ENCODE measurements at places on chromosomes 2 and 18.

DNA sequence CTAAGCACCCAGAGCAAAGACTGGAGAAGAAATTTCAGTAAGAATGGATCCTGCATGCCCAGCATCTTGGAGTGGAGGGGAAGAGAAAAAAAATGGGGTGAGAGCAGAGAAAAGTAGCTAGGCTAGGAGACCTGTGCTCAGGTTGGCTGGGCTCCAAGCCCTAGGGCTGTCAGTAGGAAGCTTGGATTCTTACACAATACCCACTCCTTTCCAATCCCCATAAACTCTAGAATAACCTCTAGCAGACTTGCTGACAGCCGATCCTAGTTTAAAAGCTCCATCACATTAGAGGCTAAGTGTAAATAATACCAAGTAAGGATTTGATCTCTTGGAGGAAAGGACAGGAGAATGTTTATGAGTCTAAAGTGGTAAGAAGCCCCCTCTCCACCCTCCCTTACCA, 46.2 kb upstream of the NABP1 start:
- DNase-seq, result no peak

DNA sequence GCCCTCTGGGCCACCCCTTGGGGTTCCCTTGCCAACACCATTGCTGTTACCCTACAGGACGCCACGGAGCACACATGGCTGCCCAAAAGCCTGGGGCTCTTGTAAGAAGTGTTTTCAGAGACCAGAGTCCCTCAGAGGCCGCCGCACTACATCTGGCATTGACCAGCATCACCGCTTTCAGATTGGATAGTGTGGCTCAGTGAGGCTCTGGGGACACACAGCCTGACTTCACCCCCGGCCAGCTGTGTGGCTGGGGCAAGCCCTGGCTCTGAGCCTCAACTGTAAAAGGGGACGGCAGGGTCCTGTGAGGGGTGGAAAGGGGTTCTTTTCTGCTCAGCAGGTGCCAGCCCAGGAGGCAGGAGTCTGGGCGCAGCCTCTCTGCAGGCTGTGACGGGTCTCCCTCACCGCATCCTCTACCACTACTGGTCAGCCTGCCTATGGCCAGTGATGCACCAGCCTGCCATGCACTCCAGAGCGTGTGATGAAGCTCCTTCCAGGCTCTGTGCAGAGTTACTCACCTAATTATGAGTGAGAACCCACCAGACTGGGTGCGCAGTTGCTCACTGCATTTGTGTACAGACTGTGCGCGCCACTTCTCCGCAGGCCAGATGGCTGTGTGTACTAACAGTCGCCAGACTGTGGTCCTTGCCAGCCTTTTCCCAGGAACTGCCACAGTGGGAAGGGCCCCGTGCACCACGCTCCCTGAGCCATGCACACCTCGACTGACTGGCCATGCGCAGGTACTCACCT, 10.7 kb upstream of the OTOF start:
- no peak for DNase-seq

GRCh38 chr2:217751192-217751591, 251.6 kb downstream of the TNS1 start:
- DNase-seq, result no peak

- no peak for DNase-seq
Measured at GRCh38 chr2:86330001-86330400, 7.4 kb downstream of the REEP1 start.

GRCh38 chr18:41268271-41268670, 686.8 kb upstream of the PIK3C3 start:
- no peak for DNase-seq

DNA sequence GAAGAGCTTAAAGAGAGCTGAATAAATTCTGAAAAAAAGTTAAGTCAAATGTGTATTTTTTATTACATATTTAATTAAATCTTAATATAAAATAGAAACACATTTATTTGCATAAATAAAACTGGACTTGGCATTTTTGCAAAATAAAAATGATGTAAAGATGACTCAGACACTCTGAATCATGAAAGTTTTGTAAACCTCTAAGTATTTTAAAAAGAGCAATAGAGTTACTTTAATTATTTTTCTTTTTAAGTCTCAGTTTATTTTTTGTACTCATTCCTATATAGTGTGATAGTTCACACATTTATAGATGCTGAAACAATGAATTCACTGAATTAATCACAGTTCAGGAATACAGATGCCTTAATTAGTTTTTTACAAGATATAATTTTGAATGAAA, 109.9 kb upstream of the DTNA start:
- DNase-seq, result no peak

DNA sequence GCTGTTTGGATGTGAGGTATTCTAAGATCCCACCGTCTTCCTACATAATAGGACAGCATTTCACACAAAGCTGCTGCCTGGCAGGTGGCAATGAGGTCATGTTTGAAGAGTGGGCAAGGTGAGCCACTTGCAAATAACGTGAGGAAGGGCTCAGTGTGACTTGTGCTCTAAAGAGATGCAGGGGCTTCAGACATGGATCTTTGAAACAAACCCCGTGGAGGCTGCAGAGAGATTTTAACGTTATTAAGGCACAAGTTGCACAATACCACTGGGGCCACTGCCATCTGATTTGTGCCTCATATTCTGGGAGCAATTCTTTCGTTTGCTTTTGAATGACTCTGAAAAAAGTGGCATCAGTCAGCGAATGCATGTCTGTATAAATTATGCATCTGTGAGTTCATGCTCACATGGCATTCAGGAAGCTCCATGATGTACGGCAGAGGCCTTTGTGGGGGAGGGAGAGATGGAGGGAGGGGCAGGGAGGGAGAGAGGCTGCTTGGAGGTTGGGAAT, 362.0 kb downstream of the SOX11 start:
- DNase-seq, result no peak

DNA sequence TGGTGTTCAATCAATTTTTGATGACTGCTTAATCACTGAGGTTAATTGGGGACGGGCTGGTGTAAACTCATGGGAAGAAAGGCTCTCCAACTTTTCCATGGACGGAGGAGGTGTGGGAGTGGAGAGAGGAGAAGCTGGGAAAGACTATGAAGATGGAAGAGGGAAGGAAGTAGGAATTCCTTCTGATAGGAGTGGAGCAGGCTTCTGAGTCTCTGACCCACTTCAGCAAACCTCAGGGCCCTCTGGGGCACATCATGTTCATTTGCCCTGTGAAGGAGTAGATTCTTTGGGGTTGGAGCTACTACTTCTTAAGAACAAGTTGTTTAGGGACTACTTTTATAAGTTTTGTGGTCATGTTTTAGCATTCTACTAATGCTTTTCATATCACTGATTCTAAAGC, 87.0 kb upstream of the MAP4K3 start:
- no peak for DNase-seq

DNA sequence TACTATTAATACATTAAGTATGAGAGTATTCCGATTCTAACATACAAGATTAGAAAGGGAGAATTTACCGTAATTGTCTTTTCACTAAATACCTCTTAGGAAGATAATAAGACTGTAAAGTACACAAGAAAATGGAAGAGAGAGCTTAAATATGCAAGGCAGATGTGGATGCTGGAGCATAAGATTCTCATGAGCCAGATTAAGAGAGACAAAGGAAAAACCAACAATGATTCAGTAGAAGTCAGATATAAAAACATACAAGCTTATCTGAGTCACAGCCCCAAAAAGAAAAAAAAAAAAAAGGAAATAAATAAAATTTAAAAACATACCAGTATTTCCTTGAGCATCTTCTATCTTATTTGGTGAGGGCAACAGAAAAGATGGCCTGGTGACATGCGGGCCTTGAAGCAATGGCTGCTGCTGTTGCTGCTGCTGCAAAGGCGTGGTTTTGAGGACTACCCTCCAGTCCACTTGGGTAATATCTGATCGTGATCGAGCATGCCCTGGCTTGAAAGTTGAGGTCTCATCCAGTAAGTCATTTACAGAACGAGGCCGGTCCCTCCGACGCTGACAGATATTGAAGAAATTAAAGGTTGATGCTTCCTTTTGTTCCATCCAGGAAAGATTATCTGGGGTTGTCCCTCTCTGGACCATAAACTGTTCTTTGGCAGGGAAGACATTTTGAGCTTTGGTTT, 24.5 kb downstream of the PLEKHM3 start:
- no peak for DNase-seq

- DNase-seq, result no peak
Measured at GRCh38 chr2:67182884-67183283, 214.2 kb upstream of the ETAA1 start.

DNA sequence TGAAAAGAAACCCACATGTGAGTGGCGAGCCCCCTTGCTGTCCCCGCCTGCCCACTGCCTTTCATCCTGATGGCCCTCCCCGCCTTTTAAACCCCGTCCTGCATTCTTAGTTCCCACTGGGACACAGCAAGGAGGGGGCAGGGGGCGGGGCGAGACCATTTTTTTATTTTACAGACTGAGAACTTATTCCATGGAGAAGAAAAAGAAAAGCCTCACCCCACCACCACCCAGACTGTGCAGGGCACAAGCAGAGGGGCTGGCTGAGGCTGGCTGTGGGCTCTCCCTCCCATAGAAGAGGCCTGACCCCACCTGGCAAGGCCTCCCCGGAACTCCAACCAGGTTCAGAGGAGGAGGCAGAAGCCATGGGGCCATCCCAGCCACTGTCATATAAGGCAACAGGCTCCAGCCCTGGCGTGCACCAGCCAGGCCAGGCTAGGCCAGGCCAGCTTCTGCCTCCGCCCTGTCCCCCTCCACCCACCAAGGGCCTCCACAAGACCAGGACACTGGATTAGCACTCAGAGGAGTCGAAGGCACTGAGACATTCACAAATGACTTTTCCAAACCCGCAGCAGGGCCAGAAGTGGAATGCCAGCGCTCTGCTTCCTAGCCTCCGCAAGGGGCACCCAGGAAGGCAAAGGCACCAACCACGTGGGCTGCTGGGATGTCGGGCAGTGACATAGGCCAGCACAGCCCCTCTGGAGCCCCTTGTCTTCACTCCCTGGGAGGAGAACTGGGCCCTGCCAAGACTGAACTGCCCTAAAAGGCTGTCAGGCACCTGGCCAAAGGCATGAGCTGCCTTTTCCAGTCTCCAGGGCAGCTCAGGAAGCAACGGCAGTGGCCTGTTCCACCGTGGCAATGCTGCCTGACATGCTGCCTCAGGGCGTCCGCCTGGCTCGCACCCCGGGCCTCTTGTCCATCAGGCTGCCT, 37.5 kb upstream of the SEMA4C start:
- no peak for DNase-seq

DNA sequence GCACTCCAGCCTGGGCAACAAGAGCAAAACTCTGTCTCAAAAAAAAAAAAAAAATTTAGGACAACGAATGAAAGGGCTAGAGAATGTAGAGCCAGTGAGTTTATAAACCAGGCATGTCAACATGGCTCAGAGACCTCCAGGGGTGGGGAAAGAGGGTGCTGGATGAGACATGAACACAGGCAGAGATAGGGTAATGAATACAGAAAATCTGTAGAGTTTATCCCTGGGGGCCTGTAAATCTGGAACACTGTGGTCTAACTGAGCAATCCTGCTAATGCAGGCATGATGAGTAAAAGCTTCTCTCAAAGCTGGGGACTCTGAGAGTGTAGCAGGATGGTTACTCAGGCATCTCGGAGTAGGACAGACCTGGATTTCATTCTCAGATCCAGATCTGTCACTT, 59.2 kb upstream of the IGFBP2 start:
- no peak for DNase-seq

DNA sequence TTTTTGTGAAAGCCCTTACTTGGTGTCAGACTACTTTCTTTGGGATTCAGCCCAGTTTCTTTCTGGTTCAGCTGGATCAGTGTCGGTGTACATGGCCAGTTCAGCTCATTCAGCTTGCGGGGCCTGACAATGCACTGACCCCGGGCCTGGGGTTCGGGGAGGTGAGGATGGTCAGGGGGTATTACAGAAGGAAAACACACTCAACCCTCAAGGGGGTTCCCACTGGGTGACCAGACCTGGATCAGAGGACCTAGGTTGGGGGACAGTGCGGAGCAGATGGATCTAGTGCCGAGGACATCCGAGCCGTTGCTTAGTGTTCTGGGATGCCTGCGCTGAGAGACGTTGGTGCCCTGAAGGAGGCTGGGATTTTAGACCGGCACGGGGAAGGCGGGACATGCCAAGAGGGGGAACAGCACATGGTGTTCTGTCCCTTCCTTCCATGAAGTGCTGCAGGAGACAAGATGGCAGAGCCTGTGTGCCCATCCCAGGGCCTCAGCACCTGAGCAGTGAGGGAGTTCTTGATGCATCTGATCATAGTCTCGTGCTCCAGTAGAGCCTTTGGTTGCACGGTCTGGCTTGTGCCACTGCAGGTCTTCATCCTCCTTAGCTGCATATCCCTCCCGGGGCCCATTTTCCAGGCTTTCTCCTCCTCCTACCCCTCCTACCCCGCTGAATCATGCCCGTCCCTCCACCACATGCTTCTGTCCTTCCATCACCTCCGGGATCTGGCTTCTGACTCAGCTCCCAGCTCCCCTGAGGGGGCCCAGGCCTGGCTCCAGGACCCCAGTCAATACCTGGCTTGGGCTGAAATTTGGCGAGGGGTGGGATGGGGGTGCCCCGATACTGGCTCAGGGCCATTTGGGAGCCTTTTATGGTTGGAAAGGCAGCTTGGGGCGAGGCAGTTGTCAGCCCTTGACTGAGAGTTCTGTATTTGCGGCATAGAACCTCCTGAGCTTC, 18.0 kb downstream of the SPEG start:
- no peak for DNase-seq

GRCh38 chr2:158745067-158745865, 49.9 kb upstream of the DAPL1 start:
- DNase-seq, result no peak

DNA sequence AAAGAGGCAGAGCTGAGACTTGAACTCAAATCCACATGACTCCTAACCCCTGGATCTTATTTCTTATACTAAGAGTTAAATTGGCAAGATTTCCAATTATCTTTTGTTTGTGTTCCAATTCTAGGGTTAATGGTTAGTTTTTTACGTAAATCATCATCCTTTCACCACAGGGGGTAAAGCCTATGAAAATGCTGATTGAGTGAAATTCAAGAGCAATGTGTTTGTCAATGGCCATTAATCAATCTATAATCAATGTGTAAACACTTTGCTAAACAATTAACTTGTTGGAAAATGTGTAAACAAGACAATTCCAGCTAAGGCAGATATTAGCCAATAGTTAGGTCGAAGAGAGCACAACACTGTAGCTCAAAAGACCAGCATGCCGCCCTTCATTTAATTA, 376.5 kb upstream of the ACVR2A start:
- no peak for DNase-seq

GRCh38 chr2:241618829-241619228, 18.1 kb downstream of the THAP4 start:
- DNase-seq, result no peak

Data from CD8-positive, alpha-beta T cell (primary cell).